ENCODE measurements at places on chromosomes 13 and 19.

DNA sequence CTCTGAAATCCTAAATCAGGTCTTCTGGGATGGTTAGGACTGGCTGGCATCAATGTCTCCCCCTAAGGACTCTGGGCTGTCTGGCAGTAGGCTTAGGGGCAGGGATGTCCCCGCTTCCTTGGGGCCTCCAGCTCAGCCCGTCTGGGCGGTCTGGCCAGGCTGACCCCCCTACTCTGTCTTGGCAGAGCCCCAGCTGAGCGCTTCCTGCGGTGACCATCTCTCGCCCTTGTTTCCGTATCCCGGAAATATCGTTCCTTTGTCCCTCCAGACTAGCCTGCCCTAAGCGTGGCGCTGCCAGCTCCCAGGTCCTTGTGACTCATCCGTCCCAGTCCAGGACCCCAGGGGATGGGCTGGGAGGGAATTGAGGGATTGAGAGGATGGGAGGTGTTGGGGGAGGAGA is 11.3 kb downstream of the GTPBP3 start:
- peak; percentile 11 for DNase-seq

DNA sequence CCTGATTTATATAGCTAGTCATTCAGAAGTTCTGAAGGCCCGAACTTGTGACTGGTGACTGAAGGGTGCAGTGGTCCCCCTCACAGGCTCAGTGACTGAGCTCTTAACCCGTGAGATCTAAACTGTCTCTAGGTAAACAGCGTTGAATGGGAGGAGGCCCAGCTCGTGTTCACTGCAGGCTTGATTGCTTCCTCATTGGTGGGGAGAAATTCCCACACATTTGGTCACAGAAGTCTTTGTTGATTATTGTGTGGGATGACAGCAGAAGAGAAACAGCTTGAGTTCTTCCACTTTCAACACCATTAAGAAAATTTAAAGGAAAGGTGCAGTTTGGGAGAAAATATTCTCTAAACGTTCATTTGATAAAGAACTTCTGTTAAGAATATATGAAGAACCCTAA is 1178.0 kb downstream of the UQCRFS1 start:
- DNase-seq = no peak

GRCh38 chr13:75800545-75800944 is 164.4 kb downstream of the LMO7 start:
- DNase-seq = no peak

- DNase-seq = no peak
Measured at GRCh38 chr19:16590876-16591802, 18.9 kb upstream of the SLC35E1 start.

GRCh38 chr19:43779147-43779819 is 1.5 kb downstream of the KCNN4 start:
- DNase-seq = peak; percentile 51

- peak; percentile 91 for DNase-seq
Measured at GRCh38 chr13:26508885-26509284, 48.6 kb upstream of the WASF3 start.

DNA sequence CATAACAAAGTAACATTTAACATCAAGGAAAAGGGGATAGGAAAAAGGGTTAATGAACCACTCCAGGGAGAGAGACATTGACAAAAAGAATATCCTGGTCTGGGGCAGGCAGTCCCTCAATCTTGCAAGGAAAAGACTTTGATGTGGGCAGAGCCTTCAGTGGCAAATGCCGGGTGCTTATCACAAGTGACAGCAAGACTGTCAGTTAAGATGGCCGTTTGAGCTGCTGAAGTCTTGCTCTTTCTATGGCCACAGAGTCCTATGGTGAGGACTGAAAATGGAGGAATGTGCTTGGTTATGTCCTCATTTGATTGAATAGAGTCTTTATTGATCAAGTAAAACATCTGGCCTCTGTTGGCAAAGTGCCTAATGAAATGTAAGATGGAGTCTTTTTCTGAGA is 112.1 kb downstream of the B3GLCT start:
- no peak for DNase-seq

DNA sequence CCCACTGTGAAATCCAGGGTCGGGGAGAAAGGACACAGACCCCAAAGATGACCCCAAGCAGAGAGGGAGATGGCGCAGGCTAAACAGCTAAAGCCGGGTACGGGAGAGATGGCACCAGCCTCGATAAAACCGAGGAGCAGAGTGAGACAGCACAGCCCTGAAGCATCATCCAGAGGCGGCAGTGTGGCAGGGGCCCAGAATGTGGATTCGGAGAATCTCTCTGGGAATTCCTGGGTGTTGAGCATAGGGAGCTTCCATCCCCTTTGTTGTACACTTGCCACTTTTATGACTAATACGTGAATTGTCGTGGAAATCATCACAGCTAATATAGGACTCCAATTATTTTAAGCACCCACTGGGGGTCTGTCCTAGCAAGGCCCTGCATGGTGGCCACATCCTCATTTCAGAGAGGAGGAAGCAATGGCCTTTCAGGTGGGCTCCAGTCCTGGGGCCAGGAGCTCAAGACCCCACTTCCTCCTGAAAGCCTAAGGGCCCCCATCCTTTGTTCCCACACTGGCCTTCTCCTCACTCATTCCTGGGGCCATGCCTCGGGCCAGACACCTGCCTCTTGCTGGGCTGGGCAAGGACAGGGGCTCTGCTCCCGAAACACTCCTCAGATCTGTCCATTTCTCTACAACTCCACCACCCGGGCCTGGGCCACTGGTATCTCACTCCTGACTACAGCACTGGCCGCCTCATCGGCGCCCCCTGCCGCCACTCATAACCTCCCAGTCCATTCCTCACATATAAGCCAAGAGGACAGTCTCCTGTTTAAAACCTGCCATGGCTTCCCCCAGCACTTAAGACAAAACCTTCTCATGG is 29.3 kb upstream of the ATP1A3 start:
- DNase-seq = no peak

- DNase-seq = no peak
Measured at GRCh38 chr19:53849237-53849676, 18.4 kb upstream of the MYADM start.

DNA sequence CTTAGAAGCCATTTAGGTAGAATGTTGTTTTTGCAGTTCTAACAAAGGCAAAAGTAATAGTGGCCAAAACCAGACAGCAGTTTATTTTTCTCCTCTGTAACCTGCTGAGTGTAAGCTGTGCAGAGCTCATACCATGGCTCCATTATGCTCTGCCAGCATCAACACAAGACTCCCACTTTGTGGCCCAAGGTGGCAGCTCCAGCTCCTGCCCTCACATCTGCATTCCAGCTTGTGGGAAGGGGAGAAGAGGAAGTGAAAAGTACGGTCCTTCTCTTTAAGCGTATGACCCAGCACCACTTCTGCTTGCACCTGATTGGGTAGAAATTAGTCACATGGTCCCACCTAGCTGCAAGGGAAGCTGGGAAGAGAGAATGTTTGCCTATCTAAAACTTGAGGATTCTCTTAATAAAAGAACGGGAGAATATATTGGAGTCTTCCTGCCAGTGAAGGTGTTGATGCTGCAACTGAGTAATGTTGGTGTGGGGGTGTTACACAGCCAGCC is 19.2 kb downstream of the ADGRE1 start:
- DNase-seq = no peak

- DNase-seq = no peak
Measured at GRCh38 chr13:40385858-40386180, 280.6 kb downstream of the FOXO1 start.

- DNase-seq = no peak
Measured at GRCh38 chr13:113917594-113918371, 53.9 kb upstream of the GAS6 start.
